Gastroesophageal sphincter (tissue), 4 donors: ENCODE measurements at places on chromosomes 7 and 10. TPM values are rescaled to one million over a fixed set of nuclear protein-coding genes. Genes with fewer than 3 reads are reported as not detected.

TRIP6 gene
- total RNA-seq = 94.3 TPM

LIPN gene
- total RNA-seq = not detected

DNA sequence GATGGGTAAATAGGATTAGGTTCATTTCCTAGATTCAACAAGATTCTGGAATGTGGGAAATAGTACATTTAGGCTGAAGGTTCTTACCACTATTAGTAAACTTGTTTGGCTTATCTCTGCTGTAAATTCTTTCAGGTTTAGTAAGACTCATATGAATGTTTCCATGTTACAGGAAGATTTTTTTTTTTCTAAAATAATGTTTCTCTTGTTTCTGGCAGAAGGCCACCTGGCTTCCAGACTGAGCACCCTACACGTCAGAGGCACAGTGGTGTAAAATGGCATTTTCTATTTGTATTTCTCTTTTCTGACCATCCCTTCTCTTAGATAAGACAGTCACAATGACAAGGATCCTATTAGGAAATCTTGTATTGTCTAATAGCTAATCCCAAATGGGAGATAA lies 22.7 kb upstream of the AASS start:
- no peak for ATAC-seq

DNA sequence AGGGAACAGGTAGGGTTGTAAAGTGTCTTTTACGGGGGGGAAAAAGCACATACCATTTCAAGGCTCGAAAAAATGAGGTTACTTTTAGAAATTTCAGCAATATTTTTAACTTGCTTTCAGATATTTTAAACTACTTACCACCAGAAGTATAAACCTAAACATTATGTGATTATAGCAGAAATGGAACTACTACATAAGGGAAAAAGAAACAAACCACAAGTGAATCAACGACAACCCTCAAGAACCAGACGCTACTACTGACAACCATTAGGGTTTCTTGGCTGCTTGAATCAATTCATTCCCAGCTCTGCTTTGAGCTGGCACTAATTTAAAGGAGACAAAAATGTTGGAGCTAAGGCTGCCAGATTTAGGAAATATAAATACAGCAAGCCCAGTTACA lies 80.1 kb downstream of the ZFAND4 start:
- no peak for ATAC-seq

DNA sequence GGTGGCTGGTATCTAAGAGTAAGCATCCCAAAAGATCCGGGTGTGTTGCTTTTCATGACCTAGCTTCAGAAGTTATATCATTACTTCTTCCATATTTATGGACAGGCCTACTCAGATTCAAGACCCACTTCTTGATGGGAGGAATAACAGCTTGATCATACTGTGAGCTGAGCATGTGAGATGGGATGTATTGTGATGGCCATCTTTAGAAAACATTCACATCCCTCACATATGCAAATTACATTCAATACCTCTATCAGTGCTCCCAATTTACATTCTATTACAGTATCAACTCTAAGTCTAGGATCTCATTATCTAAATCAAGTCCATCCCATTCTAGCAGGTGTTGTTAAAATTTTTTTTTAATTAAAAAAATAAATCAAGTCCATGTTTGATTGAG lies 99.8 kb upstream of the OIT3 start:
- ATAC-seq = no peak

DNA sequence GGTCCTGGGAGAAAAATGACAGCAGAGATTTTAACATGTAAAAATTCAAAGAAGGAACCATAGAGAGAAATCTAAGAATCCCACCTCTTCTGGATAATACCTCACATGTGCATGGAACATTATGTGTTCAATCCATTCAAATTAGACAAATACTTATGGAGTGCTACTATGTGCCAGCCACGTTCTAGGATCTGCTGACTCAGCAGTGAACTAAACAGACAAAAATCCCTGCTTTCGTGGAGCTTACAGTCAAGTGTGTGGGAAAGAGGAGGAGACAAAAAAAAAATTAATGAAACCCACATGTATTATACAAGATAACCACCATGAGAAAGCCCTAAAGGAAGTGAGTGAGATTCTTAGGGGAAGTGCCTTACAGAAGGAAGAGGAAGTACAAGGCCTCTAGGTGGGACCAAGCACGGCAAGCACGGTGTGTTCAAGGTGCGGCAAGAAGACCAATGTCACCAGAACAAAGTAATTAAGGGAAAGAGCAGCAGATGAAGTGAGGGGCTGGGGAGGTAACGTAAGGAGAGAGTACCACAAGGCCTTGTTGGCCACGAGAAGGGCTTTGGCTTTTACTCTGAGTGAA lies 71.0 kb downstream of the SLC25A13 start:
- ATAC-seq = no peak

DNA sequence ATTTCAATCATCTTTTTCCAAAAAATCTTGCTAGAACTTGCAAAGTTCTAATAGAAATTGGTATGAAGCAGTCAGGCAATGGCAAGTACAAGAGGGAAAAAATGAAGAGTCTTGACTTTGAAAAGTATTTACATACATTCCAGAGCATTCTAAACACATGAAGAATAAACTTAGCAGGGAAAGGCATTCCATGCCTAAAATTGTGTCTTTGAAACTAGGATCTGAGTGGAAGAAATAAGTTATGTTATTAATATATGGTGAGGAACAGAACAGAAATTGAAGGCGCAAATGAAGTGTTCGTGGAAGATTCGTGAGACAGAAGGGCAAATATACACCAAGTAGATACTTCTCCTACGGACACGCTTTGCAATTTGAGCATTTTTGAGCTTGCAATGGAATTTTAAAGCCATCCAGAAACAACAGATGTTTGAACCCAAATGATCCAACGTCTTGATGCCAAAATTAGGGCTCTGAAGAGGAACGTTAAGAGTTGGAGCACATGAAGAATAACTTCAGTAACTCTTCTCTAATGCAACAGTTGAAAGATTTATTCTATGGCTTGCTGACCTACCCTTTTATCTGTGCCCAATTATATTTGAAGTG lies 40.6 kb upstream of the SEPTIN7 start:
- ATAC-seq = no peak

- ATAC-seq = no peak
Measured at GRCh38 chr7:127815631-127816145, 163.7 kb downstream of the SND1 start.

GRCh38 chr7:459584-460373 lies 59.9 kb downstream of the PDGFA start:
- no peak for ATAC-seq

- peak; percentile 25 for ATAC-seq
Measured at GRCh38 chr7:46576950-46577349, 655.9 kb upstream of the IGFBP3 start.

- peak; percentile 57 for ATAC-seq
Measured at GRCh38 chr10:119113751-119114732, 10.1 kb downstream of the DENND10 start.

- no peak for ATAC-seq
Measured at GRCh38 chr7:100847360-100847759, 5.2 kb upstream of the SLC12A9 start.

GRCh38 chr7:32762925-32763293 lies 128.7 kb downstream of the KBTBD2 start:
- ATAC-seq = no peak

DNA sequence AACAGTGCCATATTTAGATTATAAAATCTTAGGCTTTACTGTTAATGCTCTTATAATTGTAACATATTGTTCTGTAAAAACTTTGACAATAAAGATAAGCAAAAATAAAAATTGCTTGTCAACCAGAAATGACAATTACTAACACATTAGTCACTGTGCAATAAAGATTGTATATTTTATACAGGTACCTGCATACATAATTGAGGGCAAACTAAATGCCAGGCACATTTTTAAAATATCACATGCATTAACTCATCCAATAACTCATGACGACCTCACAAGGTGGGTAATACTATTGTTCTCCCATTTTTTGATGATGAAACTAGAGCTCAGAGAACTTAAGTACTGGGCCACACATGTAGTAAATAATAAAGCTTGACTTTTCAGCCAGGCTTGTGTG lies 1020.2 kb upstream of the C7orf33 start:
- no peak for ATAC-seq

GRCh38 chr7:46162609-46163008 lies 241.5 kb upstream of the IGFBP3 start:
- ATAC-seq = no peak

GRCh38 chr7:117135553-117135891 lies 182.2 kb downstream of the ST7 start:
- no peak for ATAC-seq

DNA sequence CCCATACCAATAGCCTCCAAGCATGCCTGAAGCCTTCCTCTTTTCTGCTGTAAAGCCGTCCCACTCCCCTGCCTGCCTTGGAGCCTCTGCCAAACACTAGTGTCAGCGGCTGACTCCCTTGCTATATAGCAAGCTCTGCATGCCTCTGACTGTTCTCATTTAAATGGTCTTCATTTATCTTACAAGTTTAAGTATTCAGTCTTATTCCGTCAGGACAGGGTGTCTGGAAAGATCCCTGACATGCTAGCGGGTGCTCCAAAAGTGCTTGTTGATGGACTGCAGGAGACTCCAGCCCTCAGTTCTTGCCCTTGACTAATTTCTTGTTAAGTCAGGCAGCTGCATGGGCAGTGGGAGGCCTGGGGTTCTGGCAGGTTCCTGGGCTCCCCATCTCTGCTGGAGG lies 298.7 kb downstream of the GFRA1 start:
- ATAC-seq = no peak

DNA sequence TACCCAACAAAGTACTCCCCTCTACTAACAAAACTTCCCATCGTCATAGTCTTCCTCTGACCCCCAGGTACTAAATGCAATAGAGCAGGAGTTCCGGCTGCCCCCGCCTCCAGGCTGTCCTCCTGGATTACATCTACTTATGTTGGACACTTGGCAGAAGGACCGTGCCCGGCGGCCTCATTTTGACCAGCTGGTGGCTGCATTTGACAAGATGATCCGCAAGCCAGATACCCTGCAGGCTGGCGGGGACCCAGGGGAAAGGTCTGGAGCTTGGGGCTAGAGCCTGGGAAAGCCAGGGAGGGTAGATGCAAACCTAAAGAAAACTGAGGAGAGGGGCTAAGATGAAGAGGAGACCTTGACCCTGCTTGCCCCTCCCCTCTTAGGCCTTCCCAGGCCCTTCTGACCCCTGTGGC lies 15.3 kb downstream of the EPHB6 start:
- ATAC-seq = no peak

DNA sequence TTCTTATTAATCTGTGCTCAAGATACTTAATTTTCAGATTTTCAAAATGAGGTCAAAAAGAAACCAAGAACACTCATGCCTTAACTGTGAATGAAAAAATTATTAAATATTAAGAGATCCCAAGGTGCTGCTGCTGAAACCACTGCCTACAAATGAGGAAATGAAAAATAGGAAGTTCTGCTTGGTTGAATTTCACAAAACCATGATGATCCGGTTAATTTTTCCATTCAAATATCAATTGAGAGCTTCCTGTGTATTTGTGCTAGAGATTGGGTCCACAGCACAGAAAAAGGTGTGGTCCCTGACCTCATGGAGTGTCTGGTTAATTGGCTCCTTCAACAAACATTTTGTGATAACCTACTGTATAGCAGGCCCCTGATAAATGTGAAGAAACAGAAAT lies 132.7 kb upstream of the YAE1 start:
- ATAC-seq = no peak

GRCh38 chr10:99676426-99676825 lies 17.1 kb downstream of the ENTPD7 start:
- ATAC-seq = no peak

DNA sequence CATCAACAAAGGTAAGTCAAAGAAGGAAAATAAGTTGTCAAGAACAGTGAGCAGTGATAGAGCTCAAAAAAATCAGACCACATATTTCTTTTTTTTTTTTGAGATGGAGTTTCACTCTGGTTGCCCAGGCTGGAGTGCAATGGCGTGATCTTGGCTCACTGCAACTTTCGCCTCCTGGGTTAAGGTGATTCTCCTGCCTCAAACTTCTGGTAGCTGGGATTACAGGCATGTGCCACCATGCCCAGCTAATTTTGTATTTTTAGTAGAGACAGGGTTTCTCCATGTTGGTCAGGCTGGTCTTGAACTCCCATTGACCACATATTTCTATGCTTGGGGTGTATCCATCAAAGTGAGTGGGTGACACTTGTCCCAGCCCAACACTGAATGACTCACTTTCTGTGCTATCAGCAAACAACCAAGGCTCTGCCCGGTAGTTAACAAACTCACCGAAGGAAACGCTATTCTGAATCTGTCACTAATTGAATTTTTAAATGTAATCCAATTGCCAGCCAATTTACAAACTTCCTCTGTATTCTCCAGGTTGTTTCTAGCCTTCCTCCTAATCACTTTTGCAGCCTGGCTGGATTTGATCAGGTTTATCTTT lies 19.6 kb upstream of the SMNDC1 start:
- no peak for ATAC-seq

DNA sequence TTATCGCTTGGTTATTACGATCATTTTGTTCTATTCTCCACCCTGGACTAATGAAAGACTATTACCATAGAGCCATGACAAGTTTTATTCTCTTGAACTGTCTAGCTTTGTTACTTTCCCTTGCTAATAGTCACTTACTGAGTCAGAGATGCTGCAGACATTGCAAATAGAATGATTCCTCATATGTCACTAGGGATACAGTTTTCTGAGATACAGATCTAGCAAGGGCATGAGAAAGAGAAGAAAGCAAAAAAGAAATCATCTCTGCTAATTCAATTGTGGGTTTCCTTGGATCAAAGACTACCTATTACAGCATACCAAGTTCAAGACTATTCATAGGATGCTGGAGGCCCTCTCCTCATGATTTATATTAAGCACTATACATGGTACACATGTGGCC lies 204.3 kb downstream of the MBL2 start:
- ATAC-seq = no peak

- peak; percentile 76 for ATAC-seq
Measured at GRCh38 chr10:84537447-84537931, 209.1 kb downstream of the CCSER2 start.

DNA sequence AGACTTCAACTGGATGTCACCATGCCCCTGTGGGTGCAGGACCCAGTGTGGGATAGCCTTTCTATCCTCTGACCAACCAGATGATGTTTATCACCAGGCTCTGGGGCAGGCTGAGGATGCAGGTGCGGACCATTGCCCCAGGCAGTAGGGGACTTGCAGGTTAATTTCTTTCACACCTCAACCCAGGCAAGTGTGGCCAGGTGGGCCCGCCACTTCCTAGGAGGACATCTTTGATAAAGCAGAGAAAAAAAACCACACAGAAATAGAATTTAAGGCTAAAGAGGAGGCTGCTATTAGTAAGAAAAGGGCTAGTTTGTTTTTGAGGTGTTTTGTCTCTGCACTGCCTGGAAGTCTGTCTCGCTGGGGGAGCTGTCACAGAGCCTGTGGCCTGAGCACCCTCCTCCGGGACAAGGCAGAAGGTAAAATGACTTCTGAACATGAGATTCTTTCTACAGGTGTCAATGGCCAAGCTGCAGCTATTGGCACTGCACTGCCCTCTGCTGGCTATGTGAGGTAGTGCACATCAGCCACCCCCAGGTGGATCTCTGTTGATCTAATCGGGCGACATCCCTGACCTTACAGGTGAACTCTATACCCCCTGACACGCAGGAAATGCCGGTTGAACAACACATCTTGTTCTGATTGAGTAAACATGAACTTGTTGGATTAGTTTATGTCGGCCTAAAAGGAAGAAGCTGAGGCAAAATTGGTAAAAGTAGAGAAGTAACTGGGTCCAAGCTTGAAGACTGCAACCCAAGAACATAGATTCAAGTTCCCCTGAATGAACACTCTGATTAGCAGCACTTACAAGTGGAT lies 21.0 kb downstream of the UPP1 start:
- peak; percentile 68 for ATAC-seq
